Stimulated activated CD8-positive, alpha-beta memory T cell treated with anti-CD3 and anti-CD28 coated beads, Interleukin-7, amount 100 ng/mL, for 4 hours (primary cell): ENCODE measurements at places on chromosomes 12 and 14.

DNA sequence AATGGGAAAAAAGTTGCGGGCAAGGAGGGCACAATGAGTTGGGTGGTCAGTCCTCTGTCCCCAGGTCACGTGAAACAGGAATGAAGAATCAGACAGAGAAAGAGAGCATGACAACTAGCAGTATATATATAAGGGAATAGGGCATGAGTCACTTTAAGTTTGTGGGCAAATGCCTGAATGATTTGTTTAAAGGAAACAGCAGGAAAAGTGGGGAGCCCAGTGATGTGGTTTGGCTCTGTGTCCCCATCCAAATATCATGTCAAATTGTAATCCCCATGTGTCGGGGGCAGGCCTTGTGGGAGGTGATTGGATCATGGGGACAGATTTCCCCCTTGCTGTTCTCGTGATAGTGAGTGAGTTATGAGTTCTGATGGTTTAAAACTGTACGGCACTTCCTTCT lies 195.3 kb upstream of the IGF1 start:
- no peak for DNase-seq

GRCh38 chr12:43329375-43329774 lies 222.6 kb downstream of the ADAMTS20 start:
- DNase-seq = no peak

DNA sequence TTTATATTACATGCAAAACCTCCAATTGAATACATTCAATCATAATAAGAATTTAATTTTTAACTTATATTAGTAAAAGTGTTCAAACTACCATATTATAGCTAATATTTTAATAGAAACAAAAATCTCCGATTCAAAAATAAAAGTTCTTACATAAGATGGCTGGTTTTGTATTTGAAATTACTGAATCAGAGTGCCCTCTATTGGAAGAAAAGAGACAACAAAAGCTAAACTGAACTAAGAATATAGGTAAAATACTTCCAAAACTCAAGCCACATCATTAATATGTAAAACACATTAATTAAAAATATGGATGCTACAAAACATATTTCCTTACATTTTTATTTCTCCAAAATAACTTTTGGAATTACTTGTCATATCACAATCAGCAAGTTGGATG lies 120.3 kb downstream of the GARIN6 start:
- no peak for DNase-seq

GRCh38 chr12:69484428-69484827 lies 14.2 kb downstream of the FRS2 start:
- DNase-seq = no peak

DNA sequence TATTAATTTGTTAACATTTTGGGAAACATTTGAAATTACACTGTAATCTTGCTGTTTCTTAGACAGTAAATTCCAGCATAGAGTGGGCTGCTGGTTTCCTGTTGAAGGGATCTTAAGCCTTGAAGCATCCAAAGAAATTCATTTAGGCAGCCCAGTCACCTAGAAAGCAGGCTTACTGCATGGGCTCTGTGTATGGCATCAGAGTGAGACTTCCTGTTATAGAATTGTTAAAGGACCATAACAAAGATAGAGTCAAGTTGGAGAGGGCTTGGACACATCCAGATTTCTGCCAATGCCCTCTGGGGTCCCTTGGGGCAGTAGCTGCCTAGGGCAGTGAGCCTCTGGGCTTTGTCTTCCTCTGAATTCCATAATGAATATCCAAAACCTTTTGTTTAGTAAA lies 149.2 kb downstream of the DYRK2 start:
- no peak for DNase-seq

GRCh38 chr12:107581619-107582015 lies 104.0 kb upstream of the PWP1 start:
- DNase-seq = no peak

- DNase-seq = no peak
These were observed 585.4 kb downstream of the SNAPC1 start for GRCh38 chr14:62347562-62348011.

- DNase-seq = no peak
These were observed 15.0 kb upstream of the MDM2 start for GRCh38 chr12:68792952-68793351.

DNA sequence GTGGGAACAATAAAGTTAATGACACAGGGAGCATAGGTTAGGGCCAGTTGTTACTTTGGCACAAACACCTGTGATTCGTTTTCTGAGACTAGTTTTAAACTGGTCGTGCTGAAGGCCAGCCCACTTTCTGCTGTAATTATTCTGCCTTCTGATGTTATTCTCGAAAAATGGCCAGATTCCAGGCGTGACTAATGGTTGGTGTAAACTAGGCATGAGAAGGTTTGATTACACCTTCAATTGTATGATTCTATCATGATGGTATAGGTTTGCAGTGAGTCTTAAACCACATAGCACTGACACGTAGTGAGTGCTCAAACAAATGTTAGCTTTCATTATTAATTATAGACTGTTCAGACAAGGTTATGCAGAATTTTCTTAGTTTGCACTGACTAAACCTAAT lies 39.0 kb downstream of the CKB start:
- DNase-seq = no peak

- peak; percentile 81 for DNase-seq
These were observed 438 bp downstream of the DDX54 start for GRCh38 chr12:113184900-113185179.

- peak; percentile 52 for DNase-seq
These were observed 30.3 kb upstream of the IFNG start for GRCh38 chr12:68189821-68190242.

- DNase-seq = no peak
These were observed 19.0 kb downstream of the MYL2 start for GRCh38 chr12:110901401-110901800.

DNA sequence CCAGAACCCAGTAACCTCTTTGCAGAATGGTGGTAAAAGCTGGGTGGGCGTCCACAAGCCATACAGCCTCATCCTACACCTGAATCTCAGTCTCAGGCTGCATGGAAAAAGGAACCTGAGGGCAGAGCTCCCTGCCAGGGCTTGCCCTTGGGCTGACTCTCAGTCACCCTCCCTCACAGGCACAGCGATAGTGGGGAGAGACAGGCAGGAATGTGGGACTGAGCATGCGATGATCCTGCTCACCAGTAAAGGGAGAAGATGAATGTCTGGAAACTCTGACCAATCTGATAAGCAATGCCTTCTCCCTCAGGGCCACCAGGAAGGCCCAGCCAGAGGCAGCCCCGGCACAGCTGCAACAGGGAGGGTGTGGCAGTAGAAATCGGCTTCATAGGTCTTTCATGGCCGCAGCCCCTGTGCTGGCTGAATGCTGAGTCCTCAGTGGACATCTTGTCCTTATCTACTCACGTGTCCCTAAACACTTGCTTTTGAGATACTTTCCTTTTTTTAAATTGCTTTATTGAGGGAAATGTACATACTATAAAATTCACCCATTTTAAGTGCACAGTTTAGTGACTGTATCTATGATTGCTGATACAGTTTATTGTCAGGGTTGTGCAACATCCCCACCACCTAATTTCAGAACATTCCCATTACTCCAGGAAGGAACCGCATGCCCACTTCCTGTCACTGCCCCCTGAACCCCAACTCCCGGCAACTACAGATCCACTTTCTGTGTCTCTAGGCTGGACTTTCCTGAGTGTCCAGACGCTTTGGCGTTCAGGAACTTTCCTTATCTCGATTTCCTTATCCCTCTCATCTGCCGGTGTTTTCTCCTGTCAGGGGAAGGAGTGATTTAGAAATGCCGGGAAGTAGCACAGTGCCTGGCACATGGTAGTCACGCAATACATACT lies 258.1 kb downstream of the PCNX1 start:
- no peak for DNase-seq

DNA sequence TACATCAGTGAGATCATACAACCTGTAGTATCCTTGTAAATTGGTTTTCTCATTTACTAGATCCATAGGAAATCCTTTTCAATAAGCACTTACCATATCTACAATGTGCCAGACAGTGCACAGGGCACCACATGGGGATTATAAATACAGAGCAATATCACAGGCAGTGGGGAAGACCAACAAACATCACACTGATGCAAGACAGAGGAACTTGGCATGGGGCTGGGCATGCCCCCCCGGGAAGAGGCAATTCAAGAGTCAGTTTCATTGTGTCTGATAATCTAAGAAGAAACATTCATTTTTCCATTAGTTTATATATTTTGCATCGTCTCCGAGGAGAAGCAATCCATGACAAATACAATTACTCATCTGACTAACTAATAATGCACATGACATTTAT lies 16.2 kb downstream of the NT5DC3 start:
- no peak for DNase-seq

DNA sequence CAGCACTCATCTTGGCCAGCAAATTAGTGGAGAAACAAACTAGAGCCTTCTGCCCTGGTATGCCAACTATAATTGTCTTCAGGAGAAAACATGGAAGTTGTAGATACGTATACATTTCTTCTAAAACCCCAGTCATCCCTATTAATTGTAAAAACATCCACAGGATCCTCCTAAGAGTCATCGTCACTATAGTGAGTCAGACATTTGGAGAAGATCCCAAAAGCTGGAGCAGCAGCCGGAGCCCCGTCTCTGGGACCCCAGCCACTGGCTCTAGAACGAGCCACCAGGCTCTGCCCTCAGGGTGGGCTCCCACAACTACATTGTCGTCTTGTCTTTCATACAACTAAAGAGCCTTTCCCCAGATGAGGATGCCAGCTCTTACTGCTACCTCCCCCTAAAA lies 15.5 kb downstream of the PRKAB1 start:
- no peak for DNase-seq

GRCh38 chr14:90905531-90905930 lies 89.3 kb upstream of the TTC7B start:
- DNase-seq = no peak

DNA sequence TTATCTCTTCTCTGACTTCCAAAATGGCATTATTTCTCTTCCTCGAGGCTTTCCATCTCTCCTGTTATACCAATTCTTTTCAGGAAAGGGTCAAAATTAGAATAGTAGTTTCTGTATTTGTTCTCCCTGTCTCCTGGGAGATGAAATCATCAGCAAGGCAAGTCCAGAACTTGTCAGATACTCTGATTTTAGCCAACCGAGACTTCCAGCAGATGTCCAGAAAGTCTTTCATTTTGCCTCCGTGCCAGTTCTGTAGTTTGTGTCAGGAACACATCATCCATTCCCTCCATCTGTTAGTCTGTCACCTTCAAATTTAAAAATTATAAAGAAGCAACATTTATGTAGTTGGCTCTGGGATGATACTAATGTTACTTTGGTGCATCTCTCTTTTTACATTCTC lies 275.7 kb downstream of the CCDC59 start:
- DNase-seq = no peak

DNA sequence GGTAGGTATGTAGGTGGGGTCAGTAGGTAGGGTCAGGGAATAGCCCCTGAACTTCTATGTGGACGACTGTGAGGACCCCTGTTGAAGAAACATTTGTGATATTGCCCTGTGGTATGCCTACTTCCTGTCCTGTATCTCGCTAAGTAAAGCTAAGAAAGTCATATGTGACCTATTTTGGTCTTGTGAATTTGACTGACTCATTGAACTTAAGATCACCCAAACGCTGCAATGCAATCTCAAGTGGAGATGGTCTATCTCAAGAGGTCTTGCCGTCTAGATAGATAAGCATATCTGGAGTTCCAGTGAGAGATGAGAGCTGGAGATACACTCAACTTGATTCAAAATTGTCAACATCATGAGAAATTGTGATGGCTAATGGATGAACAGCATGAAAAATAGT lies 73.8 kb downstream of the TRAFD1 start:
- no peak for DNase-seq
